CD4-positive, alpha-beta T cell (primary cell): ENCODE measurements at places on chromosomes 13 and 19.
A peak's percentile ranks its signal among the peaks of the same experiment; 100 is the strongest.

GRCh38 chr13:27383104-27383921 is 41.1 kb upstream of the GTF3A start:
- DNase-seq = no peak

DNA sequence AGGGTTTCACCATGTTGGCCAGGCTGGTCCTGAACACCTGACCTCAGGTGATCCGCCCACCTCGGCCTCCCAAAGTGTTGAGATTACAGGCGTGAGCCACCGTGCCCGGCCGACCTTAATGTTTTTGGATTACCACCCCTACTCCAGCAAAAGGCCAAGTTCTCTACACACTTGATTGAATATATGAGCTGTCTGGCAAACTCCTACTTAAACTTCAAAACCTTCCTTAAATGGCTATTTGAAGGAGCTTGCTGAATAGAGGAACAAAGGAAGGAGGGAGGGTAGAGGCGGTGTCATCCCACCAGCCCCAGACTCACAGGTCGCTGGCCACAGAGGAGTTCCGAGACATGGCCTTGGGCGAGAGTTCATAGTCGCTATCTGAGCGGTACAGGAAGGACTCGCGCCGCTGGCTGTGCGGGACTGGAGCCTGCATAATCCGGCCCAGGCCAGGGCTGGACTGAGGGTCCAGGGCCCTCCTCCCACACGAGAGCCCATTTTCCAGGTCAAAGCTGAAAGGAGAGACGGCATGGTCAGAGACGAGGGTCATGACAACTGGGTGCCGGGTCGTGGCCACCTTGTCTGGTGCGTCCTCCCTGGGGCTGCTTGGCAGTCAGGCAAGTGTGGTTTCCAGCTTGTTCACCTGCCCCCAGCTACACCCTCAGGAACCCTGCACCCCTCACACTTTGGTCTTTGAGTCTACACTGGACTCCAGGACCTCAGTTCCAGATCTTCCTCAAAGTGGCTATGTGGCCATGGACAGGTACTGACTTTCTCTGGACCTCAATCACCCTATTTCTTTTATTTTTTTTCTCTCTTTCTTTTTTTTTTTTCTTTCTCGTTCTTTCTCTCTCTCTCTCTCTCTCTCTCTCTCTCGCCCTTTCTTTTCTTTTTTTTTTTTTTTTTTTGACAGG is 4.2 kb downstream of the PDE4C start:
- no peak for DNase-seq

DNA sequence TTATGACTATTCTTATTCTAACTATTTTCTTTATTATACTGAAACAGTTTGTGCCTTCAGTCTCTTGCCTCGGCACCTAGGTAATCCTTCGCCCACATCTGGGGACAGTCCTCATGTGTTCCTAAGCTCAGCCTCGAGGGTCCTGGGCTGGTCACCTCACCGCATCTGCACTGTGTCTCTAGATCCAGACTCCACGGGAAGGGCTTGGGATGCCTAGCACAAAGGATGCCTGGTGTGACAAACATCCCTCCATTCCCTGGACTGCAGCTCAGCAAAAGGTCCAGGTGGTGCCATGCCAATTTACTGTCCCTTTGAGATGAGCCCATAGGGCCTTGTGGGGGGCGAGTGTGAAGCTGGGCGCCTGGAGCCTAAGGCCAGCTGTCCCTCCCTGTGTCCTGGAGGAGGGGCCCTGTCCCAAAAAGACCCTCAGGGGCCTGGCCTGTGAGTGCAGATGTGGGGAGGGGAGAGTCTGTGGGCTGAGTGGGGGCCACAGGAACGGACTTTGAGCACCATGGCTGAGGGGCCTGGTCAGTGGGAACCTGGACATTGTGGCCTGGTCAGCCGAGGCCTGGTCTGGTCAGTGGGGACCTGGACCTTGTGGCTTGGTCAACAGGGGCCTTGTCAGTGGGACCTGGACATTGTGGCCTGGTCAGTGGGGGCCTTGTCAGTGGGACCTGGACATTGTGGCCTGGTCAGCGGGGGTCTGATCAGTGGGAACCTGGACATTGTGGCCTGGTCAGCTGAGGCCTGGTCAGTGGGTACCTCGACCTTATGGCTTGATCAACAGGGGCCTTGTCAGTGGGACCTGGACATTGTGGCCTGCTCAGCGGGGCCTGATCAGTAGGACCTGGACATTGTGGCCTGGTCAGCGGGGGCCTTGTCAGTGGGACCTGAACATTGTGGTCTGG is 45.1 kb upstream of the TPM4 start:
- DNase-seq = no peak

DNA sequence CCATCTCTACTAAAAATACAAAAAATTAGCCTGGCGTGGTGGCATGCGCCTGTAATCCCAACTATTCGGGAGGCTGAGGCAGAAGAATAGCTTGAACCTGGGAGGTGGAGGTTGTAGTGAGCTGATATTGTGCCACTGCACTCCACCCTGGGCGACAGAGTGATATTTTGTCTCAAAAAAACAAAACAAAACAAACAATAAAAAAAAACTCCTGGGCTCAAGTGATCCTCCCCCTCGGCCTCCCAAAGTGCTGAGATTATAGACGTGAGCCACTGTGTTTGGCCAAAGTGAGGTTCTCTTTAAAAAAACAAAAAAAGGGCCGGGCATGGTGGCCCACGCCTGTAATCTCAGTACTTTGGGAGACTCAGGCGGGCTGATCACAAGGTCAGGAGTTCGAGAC is 3.8 kb upstream of the JUNB start:
- no peak for DNase-seq

DNA sequence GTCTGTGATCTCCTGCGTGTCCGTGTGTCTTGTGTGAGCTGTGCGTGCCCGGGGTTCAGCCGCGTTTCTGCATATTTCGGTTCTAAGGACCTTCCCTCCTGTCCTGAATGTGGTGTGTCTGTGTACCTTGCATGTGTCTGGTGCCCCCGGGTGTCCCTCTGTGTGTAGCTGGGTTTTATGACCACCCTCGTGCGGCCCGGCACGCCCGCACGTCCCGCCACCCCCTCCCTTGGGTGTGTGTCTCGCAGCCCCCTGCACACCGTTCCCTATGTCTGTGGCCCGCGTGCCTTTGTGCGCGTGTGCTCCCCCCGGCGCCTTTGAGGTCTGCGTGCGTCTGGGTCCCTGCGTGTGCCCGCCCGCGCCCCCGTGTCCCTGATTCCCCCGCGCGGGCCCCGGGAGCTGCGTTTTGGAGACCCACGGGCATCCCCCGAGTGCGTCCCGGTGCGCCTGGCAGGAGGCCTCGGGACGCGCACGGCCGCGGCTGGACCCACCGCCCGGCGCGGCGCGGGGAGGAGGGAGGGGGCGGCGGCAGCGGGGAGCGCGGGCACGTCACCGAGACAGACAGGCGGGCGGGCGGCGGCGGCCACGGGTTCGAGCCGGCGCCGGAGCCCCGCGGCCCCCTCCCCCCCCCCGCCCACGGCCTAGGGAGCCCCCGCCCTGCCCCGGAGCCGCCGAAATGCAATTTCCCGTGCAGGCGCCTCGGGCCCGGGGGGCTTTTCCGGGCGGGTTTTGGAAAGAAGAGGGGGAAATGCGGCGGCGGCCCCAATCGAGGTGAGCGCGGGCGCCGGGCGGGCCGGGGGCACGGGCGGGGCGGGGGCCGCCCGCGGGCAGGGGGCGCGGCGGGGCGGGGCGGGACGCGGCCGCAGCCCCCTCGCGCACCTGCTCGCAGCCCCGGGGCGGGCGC is 12.0 kb upstream of the NANOS3 start:
- peak; percentile 18 for DNase-seq

GRCh38 chr19:17834350-17835181 is 13.2 kb downstream of the JAK3 start:
- DNase-seq = peak; percentile 20

GRCh38 chr13:21219036-21219381 is 42.6 kb downstream of the MRPL57 start:
- DNase-seq = no peak
